Glomerular endothelial cell (primary cell): ENCODE measurements at places on chromosomes 4 and X. TPM values are rescaled to one million over a fixed set of nuclear protein-coding genes. Genes with fewer than 3 reads are reported as not detected.

EDNRA gene
- 9.7 and 26.1 TPM in 2 replicates for total RNA-seq

ARL9 gene
- 0.10 TPM in 1 of 2 replicates, not detected in the other for total RNA-seq

BANK1 gene
- total RNA-seq = 0.18 and 1.1 TPM in 2 replicates

DUX4 gene
- total RNA-seq = not detected in 2 replicates

SH3D19 gene
- total RNA-seq = 73.4 and 79.8 TPM in 2 replicates

GAGE2A gene
- total RNA-seq = not detected in 2 replicates

KLKB1 gene
- 0.15 TPM in 1 of 2 replicates, not detected in the other for total RNA-seq

ZFP92 gene
- total RNA-seq = 0.58 and 1.2 TPM in 2 replicates

DSPP gene
- total RNA-seq = not detected in 2 replicates

BST1 gene
- total RNA-seq = 43.2 and 88.9 TPM in 2 replicates

ZNF630 gene
- total RNA-seq = 2.0 TPM in 2 replicates

CFAP99 gene
- not detected in 2 replicates for total RNA-seq

TIMP1 gene
- 126 and 179 TPM in 2 replicates for total RNA-seq

PRAF2 gene
- 14.1 and 34.1 TPM in 2 replicates for total RNA-seq

ATP1B4 gene
- not detected in 2 replicates for total RNA-seq

ADRA2C gene
- total RNA-seq = 0.19 and 0.93 TPM in 2 replicates
